ENCODE measurements at places on chromosomes 3 and 15.

DNA sequence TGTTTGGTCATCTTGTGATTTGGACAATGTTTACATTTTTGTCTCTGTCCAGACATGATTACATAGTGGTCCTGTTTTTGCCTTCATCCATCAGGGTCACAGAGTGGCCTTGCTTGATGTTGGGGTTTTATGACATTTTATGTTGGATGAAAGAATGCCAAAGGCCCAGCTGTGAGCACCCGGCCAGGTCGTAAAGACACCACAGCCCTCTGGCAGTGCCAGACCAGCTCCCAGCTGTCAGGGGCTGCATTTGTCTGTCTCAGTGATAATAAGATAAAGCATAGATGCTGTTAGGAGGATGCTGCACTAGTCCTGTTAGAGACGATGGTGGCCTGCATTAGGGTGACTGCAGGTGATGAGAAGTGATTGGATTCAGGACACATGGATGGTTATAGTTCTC is 117.5 kb downstream of the FAM174B start:
- DNase-seq, result no peak

DNA sequence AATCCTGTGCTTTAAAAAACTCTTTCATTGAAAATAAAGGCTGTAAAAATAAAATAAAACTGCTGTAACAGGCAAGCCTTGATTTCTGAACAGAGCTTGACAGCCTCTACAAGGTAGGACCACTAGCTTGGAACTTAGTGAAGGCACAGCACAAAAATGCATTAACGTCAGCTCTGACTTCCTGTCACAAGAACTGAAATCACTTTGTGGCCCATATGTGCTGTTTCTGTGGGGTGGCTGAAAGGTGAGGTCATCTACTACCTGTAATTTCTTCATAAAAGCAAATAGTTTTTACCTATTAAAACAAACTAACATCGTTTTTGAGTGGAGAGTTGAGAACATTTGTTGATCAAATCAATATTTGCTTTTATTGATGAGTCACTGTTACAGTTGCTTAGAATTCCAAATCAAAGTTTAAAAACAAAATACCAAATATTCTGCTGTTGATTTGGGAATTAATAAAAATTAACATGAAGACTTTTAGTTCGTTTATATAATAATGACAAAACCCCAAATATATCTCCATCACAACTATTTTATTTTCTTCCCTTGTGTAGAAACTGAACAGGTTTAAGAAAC is 1034.1 kb downstream of the MCTP2 start:
- DNase-seq, result no peak

- DNase-seq, result no peak
These were observed 43.8 kb downstream of the FRMD4B start for GRCh38 chr3:69342074-69342473.

GRCh38 chr15:34370129-34370528 is 3.1 kb upstream of the LPCAT4 start:
- no peak for DNase-seq

GRCh38 chr15:69369631-69370030 is 44.5 kb upstream of the KIF23 start:
- no peak for DNase-seq

GRCh38 chr3:117355566-117355965 is 646.0 kb downstream of the TUSC7 start:
- no peak for DNase-seq

- no peak for DNase-seq
These were observed 45.5 kb downstream of the HPS3 start for GRCh38 chr3:149174901-149175300.

DNA sequence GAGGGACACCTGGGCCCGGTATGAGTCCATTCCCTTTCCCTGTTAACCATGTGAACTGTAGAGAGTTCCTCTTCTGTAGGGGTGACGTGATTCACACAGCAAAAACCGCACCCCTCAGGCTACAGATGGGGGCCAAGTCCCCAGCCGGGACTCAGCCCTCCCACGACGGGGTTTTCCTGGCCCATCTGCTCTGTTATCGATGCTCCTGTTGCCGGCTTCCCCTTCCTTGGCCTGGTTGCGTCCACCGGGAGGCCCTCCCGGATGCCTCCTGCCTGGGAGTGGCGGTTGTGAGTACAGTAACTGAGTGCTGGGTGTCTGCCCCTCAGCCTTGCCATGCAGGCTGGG is 817 bp upstream of the PLXNA1 start:
- no peak for DNase-seq

GRCh38 chr3:56855856-56856512 is 54.2 kb upstream of the ARHGEF3 start:
- DNase-seq, result no peak

GRCh38 chr3:136741063-136741462 is 11.1 kb downstream of the STAG1 start:
- DNase-seq, result no peak

- DNase-seq, result no peak
These were observed 59.1 kb downstream of the THRB start for GRCh38 chr3:24435584-24435983.

DNA sequence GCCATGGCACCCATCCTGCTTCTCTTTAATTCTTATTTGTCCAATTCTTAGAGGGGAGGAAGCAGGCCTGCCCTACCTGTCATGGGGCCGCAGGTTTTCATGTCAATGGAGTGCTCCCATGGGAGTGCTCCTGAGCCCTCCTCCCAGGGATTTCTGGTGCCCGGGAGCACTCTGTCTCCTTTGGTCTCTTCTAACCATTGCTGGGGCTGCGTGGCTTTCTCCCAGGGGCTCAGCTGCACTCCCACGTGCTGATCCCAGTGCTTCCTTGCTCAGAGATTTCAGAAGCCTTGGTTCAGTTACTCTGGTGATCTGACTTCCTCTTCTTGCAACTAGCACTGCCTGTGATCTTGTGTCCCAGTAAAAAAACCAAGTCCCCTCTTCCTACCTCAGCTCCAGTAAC is 68.0 kb upstream of the ARL8B start:
- no peak for DNase-seq

GRCh38 chr3:99342383-99342782 is 296.0 kb upstream of the COL8A1 start:
- DNase-seq, result no peak

DNA sequence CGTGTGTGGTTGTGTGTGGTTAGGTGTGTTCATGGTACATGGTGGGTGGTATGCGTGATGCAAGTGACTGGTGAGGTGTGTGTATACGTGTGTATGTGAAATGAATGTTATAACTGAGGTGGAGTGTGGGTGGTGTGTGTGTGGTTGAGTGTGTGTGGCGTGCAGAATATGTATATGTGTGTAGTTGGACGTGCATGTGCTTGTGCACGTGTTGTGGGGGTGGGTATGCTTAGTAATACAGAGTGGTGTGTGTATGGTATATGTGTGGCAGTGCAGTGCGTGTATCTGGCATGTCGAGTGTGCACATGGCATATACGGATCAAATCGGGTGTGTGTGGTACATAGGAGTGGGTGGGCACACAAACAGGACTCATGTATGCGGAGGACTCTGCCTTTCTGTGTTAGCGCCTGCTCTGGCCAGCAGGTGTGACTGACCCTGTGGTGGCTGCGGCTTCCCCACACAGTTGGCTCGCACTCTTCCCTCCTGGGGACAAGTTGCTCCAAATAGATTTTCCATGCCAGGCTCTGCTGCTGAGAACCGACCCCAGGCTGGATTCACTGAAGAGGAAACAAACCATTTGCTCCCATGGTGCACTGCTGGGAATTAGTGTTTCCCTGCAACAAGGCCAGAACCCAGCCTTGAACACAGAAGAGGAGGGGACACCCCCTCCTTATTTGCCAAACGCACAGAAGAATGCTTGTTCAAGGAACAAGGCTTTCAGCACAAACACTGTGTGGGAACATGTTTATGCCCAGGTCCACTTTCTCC is 1.2 kb upstream of the C3orf70 start:
- DNase-seq, result no peak

GRCh38 chr3:122773944-122774509 is 19.6 kb downstream of the HSPBAP1 start:
- no peak for DNase-seq

DNA sequence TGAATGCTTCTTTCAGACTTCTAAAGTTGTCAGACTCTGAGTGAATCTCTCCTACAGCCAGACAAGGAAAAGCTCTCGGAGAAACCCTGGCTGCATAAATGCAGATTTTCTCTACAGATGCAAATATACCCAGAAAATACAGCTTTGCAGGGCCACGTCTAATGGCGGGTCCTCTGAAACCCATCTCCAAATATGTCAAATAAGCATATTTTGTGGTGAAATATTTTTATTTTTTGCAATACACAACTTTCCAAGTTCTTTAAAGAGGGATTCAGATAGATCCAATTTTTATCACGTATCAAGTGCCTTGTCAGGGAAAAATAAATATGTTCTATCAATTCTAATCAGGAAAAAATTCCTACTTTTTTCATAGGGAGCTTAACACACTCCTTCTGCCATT is 229.4 kb downstream of the SI start:
- DNase-seq, result no peak

DNA sequence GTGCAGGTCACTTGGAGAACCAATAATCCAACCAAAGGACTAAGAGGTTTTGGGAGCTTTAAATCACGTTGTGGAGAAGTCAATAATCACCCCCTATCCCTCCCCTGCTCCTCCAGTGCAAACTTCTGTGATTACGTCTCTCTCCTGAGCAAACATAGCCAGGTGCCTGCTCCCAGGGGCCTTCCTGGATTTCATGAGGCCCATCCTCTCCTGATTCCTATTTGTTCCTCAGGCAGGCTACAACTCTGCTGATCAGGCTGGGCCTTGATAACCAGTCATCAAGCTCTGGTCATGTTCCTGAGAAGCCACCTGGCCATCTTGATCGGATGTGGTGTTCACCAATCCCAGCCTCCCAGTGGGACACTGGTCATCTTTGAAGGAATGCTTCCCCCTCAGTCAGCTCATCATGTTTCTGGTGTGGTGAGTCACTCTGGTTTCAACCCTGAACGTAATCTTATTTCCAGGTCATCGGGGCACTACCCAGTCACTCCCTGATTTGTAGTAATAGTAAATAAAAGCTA is 2.9 kb upstream of the ZNF710 start:
- DNase-seq, result peak; percentile 20

GRCh38 chr3:102536456-102536855 is 101.6 kb downstream of the ZPLD1 start:
- DNase-seq, result no peak

- DNase-seq, result no peak
These were observed 308.2 kb upstream of the WNT5A start for GRCh38 chr3:55795296-55795695.

DNA sequence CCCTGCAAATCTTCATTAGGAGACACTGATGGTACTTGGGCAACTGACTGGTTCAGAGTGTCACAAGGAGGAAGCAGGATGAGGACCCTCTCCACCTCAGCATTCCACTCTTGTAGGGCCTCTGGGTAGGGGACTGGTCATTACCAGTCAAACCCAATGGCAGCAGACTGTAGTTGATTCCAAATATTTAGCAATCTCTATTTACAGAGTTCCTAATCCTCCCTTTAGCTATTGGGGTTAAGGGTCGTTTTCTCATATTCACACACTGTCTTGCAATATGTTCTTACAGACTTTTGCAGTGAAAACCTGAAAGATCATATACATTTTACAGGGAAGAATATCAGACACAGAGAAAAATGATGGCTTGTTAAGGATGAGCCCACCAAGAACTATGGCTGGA is 397.7 kb downstream of the GAP43 start:
- DNase-seq, result no peak

DNA sequence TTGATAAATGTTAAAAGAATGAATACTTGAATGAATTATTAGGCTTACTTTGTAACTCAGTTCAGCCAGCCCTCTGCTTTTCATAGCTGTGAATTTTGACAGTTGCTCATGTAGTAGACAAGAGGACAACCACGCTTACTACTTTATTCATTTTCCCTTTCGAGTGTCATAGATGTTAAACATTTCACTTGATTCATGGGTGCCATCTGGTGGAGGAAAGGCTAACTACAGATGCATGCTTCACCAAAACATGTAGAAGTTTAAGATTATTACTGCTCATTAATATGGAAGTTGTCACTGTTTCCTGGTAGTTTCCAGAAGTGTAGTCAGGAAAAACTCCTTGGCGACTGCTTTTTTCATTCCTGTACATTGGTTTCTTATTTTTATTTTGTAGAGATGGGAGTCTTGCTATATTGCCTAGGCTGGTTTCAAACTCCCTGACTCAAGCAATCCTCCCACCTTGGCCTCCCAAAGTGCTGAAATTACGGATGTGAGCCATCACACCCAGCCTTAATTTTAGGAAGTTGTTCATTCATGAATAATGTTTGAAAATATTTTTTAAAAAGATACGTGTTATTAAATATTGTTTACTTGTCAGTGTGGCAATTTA is 163.2 kb downstream of the B3GALNT1 start:
- no peak for DNase-seq

GRCh38 chr15:64267331-64267973 is 88.5 kb downstream of the CSNK1G1 start:
- no peak for DNase-seq

DNA sequence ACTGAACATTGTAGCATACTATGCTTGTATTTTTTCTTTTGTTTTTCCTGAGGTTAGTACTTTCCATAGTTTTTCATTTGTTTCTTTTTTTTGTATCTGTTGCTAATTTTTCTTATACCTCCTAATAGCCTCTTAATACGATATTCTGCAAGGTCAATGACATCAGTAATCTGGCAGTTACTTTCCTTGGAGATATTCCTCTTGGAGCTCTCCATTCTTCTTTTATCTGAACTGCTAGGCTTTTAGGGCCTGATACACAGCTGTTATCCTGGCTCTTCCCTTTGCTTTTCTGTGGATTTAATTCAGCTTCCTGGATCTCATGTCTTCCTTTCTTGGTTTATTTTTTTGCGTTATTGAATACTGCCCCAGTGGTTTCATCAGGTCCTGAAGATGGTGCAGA is 12.9 kb downstream of the ALPK3 start:
- DNase-seq, result no peak

- no peak for DNase-seq
These were observed 22.0 kb downstream of the COLQ start for GRCh38 chr3:15499536-15499935.

GRCh38 chr3:39154280-39155021 is 1.1 kb upstream of the CSRNP1 start:
- no peak for DNase-seq

- no peak for DNase-seq
These were observed 259.3 kb downstream of the ZBTB20 start for GRCh38 chr3:114887806-114888205.

GRCh38 chr3:115211810-115212492 is 64.9 kb upstream of the ZBTB20 start:
- DNase-seq, result no peak

GRCh38 chr3:35616346-35616745 is 23.0 kb upstream of the ARPP21 start:
- no peak for DNase-seq

DNA sequence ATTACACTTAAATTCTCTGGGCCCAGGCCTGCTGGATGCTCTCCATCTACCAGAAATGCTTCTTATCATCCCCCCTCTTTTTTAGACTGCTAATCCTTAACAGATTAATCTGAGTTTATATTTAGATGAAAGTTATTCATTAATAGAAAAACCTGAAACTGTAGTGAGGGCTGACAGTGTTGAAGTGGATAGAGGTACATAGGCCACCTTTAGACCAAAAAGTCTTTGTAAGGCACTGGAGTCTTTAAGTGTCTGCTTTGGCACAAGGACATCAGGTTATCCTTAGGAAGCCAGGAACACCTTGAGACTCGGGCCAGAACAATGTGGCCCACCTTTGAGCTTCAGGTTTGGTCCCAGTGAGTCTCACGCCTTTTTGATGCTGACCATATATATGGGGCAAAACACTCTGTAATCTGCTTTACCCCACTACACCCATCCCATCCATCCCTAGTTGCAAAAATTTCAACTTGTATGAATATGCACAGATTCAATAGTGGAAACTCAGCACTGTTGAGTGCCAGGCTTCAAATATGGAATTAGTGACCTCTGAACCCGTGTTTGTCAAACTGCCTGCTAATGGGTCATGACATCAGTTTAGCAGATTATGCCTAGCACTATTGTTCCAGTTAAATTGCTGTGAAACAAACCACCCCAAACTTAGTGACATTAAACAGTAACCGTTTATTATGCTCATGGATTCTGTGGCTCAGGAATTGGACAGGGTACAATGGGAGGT is 44.0 kb downstream of the PDE8A start:
- no peak for DNase-seq
